ENCODE measurements at places on chromosomes 1 and 21.

- DNase-seq = peak; percentile 72
Observed at GRCh38 chr1:206909161-206909882, 12.1 kb downstream of the IL24 start.

- peak; percentile 85 for DNase-seq
Observed at GRCh38 chr1:160004001-160004400, 27.8 kb downstream of the PIGM start.

- no peak for DNase-seq
Observed at GRCh38 chr21:30190554-30190953, 23.9 kb upstream of the CLDN17 start.

DNA sequence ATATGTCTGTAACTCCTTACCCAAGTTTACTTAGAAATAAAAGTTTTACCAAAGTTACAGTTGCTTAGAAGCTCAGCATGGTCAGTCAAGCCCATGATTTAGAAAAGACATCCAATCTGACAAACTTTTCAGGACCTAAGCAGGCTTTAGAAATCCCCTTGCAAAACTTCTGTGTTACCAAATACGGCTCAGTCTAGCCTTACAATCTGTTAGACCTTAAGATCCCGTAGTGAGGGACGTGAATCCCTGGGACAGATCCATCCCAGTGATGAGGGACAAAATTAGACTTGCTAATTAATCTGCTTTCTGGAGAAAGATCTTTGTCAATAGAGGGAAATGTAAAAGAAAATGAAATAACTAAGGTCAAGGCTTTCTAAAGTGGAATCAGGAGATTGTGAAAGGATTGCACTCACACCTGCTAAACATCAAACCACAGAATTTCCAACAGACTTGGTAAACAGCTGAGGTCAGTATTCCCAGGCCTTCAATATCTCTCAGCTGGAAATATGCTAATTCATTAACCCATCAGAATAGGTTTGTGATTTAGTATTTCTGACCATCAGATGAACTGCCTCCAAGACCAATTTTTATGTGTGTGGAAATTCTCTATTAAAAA, 375.3 kb downstream of the DUSP10 start:
- no peak for DNase-seq

- DNase-seq = no peak
Observed at GRCh38 chr1:175433532-175434282, 241.1 kb upstream of the KIAA0040 start.

DNA sequence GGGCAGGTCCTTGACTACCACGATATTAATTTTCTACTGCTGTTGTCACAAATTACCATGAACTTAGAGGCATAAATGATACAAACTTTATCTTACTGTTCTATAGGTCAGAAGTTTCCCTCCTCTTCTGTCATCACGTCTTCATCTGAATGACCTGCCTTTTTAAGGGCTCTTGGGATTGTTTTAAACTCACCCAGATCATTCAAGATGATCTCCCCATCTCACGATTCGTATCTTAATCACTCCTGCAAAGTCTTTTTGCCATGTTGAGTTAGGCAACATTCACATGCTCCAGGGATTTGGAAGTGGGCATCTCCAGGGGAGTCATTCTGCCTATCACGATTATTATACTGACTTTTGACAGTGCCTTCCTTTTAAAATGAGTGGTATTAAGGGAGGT, 32.1 kb downstream of the NCAM2 start:
- DNase-seq = no peak

- DNase-seq = no peak
Observed at GRCh38 chr1:202405928-202406327, 57.4 kb downstream of the PPP1R12B start.

DNA sequence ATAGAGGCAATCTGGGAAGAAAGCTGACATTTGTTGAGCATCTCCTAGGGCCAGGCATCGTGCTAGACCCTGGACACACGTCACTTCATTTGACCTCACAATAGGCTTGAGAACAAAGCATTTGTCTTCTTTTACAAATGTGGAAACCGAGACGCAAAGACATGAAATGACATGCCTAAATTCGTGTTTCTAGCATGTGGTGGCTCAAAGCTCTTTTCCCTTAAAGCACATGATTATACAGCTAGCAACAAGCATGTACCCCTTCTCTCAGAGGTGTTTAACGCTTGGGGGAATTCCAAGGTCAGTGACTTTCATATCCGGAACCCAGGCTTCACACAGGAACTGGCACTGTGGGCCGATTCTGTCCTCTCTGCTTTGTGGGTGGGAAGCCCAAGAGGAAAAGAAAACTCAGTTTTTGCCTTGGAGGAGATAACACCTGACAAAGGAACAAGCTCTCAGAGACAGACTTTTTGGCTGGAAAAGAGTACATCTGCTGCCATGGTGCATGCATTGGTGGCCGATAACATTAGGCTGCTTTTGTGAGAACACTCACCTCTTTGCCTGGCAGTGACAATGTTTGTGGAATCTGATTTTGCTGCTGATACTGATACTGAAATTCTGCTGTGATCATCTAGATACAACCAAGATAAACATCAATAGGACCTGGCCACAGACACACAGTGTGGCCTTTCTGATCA, 15.4 kb upstream of the CD2 start:
- peak; percentile 92 for DNase-seq

- no peak for DNase-seq
Observed at GRCh38 chr1:24337455-24337854, 18.3 kb downstream of the GRHL3 start.

- no peak for DNase-seq
Observed at GRCh38 chr1:53447413-53447812, 11.8 kb upstream of the DMRTB1 start.

DNA sequence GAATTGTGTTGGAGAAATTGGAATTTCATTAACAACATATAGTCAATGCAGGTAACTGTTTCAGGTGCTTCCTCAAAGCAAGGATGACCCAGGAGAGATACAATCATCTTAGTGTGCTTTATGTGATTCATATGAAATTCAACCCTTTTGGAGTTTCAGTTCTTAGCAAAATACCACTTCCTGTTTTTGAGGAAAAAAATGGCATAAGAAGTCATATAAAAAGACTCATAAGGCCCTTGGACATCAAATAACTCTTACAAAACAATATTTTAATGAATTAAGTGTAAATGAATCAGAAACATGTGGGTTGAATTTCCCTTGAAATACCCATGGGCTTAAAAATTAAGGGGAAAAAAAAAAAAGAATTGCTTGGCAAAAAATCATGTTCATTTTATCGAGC, 926.6 kb downstream of the LTN1 start:
- peak; percentile 14 for DNase-seq

- DNase-seq = no peak
Observed at GRCh38 chr1:34263406-34263805, 86.7 kb downstream of the C1orf94 start.

DNA sequence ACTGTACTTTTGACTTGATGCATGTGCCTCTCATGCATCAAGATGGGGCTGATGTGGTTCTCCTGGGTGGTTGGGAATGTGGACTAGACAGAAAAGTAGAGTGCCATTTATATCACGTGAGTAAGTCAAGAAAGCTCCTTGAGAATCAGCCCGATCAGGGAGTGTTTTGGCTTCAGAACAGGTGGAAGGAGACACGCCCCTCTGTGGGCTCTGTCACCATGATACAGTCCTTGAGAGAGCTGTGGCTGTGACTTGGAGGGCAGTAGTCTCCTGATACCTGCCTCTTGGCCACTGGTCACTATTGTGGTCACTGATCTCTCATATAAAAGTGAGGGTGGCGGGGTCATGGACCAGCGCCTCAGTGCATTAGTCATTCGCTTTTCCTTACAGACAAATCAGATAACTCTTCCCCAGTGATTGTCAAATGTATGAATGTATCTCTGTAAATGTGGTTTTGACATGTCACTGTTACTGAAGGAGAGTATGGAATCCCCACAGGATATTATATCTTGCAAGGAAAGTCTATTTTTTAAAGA, 8.9 kb upstream of the C4BPB start:
- DNase-seq = no peak
